ENCODE measurements at places on chromosomes 1 and 21. TPM values are rescaled to one million over a fixed set of nuclear protein-coding genes. Genes with fewer than 3 reads are reported as not detected.

- DNase-seq, result no peak
Observed at GRCh38 chr1:11839727-11840705, 7.6 kb downstream of the NPPA start.

- DNase-seq, result no peak
Observed at GRCh38 chr21:44065428-44065827, 41.8 kb upstream of the PWP2 start.

DNA sequence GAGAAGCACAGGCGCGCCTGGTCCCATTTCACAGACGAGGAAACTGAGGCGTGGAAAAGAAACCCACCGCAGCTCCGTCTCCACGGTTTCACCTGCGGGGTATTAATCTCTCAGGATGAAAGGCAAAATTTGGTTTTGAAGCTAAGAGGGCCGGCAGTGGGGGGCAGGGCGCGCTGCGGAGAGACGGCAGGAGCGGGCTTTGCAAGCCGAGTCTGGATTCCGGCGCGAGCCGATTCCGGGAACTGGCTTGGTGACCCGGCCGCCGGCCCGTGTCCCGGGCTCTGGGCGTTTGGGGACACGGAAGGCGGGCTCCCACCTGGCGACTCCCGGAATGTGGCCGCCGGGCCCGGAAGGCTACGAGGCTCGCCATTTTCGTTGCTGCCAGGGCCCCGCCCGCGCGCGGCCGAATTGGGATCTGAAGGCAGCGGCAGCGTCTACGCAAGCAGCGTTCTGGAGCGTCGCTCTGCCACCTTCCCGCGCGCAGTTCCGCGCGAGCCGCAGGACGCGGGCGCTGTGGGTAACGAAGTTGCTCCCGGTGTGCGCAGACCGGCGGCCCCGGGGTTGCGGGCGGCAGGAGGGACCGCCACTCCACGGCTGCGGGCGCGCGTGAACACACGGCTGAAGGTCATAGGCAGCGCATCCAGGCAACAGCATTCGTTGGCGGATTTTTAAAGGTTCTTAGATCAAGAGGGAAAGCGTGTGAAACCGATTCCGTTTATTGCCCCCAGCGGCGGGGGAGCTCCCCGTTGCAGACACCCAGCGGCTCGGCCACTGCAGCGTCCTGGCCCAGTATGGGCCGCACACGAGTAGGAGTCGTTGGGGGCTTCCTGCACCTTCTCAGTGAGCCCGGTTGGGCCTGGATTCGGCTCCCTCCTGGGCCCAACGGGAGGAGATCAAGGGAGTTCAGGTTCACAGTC lies 5.4 kb upstream of the PRDM16 start:
- no peak for DNase-seq

DNA sequence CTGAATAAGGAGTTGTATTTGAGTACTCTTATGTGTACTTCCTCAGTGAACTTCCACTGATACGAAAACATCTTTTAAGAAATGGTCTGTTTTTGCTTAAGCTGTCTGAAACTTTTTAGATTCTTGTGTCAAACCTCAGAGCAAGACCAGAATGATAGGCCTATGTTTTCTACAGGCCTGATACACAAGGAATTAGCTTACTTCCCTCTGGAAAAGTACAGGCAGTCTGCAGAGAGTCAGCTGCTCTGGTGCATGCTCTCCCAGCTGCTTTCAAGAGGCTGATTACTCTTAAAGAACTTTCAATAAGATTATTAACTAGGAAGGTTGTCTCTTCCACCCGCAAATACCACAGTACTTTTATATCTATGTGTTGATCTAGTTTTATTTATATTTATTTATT lies 9.5 kb downstream of the SNX27 start:
- no peak for DNase-seq

GRCh38 chr1:169574336-169574735 lies 11.9 kb downstream of the F5 start:
- DNase-seq, result no peak

- DNase-seq, result no peak
Observed at GRCh38 chr1:86997538-86997937, 83.1 kb downstream of the HS2ST1 start.

- peak; percentile 46 for DNase-seq
Observed at GRCh38 chr1:55277377-55278130, 62.4 kb upstream of the USP24 start.

GRCh38 chr1:204647114-204647804 lies 38.3 kb downstream of the LRRN2 start:
- DNase-seq, result peak; percentile 76

GRCh38 chr1:184695023-184695422 lies 59.6 kb downstream of the EDEM3 start:
- DNase-seq, result no peak

- DNase-seq, result no peak
Observed at GRCh38 chr1:202247104-202247503, 53.5 kb downstream of the LGR6 start.

GRCh38 chr1:28265577-28265976 lies 6.3 kb downstream of the SESN2 start:
- no peak for DNase-seq

- DNase-seq, result no peak
Observed at GRCh38 chr1:178543290-178543607, 30.3 kb downstream of the TEX35 start.

DNA sequence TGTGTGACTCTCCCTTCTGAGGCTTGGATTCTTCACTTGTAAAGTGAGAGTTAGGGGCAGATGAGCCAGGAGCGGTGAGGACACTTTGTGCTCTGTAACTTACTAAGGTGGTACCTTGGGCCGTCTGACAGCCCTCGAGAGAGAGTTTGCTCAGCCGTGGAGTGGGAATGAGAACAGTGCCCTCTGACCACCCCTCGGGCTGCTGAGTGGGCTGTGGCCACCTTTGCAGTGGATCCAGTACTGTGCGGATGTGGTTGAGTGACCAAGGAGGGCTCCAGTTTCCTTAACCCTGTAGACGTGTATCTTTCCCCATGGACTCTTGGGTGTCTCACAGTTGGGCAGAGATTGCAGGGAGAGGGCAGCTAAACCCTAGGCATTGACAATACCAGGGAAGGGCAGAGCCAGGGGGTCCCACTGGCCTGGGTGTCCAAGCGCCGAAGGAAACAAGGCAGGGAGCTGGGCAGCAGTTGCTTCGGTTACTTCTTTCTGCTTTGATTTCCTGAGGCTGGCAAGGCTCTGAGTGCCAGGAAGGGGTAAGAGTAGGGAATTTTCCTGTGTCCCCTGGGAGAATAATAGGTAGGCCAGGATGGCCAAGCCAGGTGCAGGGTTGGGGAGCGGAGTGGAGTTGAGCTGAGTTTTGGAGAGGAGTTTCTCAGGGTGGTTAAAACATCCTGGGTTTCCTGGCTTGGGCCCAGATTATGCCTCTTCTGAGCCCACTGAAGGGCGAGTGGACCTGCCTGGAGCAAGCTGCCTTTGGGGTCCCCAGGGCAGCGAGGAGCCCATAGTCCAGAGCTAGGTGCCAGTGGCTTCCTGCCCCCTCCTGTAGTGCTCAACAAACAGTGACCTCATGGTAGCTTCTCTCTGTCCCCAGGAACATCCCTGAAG lies 27.6 kb downstream of the HMGCS2 start:
- DNase-seq, result no peak

DNA sequence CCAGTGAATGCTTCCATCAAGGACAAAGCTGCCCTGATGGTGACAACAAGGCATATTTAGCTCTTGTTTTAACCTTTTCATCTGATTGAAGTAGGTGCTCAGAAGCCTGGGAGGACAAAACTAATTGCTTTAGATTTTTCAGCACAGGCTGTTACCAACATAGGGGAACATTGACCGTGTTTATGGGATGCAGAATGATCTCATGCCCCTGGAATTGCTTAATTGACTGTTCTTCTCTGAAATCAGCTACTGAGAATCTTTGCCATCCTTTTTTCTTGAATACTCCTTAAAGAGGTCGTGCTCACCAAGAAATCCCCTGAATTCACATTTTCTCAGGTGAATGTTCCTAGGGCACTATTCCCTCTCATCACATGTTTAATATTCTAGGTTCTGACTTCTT lies 95.9 kb upstream of the CCDC190 start:
- DNase-seq, result no peak

GRCh38 chr1:246528933-246529731 lies 22.1 kb upstream of the SMYD3 start:
- no peak for DNase-seq

Gene ILDR2
- total RNA-seq, result not detected

Gene THEMIS2
- total RNA-seq, result 0.41 TPM

Gene TTC39A
- 27.5 TPM for total RNA-seq
